ENCODE measurements at places on chromosomes 5 and 9.

DNA sequence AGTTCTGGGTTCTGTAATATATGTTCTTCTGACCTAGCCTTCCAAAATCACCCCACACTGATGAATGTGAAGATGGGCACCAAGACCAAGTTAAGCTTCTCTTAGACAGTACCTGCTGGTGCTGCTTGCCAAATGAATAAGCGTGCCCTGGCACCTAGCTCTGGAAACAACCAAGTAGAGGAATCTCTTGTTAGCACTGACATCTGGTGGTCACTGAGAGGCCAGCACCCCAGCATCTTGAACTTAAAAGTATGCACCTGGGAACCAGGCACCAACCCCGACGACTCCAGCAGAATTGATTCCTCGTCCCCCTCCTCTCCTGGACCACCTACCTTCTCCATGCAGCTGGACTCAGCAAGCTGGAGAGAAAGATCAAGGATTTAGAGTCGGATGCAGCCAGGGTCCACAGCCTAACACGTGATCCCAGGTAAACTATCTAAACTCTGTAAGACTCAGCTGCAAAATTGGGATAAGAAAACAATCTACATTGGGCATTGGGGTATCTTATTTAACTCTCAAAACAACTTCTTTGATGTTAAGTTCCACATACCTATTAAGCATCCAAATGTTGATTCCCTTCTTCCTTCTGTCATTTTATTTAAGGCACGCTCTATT is 89.8 kb downstream of the SLC1A3 start:
- DNase-seq, result peak; percentile 82

DNA sequence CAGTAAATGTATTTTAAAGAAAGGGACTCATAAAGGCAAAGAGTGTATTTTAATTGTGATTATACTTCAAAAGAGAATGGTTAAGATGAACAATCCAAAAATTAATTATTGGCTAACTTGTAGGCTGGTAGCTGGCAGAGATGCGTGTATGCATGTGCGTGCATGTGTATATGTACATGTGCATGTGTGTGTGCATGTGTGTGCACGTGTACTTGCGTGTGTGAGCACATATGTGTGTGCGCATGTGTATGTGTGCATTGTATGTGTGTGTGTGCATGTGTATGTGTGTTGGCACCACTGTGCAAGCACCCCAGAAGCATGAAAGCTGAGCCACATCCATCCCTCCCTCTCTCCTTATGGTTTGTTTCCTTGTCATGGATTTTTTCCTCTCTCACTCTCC is 83.0 kb upstream of the SLC1A3 start:
- no peak for DNase-seq

DNA sequence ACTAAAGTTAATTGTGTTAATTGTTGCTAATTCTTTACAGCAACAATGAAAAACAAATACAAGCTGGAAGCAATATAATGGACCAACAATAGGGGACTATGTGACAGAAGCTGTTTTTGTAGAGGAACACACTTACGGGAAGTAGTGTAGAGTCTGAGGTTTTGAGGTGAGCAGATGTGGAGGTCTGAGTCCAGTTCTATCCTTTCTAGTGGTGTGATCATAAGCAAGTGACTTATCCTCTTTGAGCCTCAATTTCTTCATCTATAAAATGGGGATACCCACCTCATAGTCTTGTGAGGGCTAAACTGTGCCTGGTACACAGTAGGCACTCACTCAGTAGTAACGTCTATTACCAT is 28.3 kb downstream of the ALG2 start:
- no peak for DNase-seq

- DNase-seq, result no peak
These were observed 22.2 kb upstream of the CFAP157 start for GRCh38 chr9:127684576-127684975.

- DNase-seq, result no peak
These were observed 204.5 kb downstream of the RGS3 start for GRCh38 chr9:113668061-113668460.

- DNase-seq, result no peak
These were observed 42.6 kb downstream of the DIRAS2 start for GRCh38 chr9:90600029-90600428.

- no peak for DNase-seq
These were observed 249.0 kb upstream of the ZNF608 start for GRCh38 chr5:124995421-124995820.

GRCh38 chr9:133977421-133978201 is 14.5 kb downstream of the VAV2 start:
- DNase-seq, result no peak

GRCh38 chr9:16246785-16247184 is 623.7 kb downstream of the BNC2 start:
- no peak for DNase-seq

GRCh38 chr5:154479160-154479943 is 1.3 kb upstream of the HAND1 start:
- DNase-seq, result no peak

GRCh38 chr5:95734187-95734586 is 3.1 kb downstream of the RHOBTB3 start:
- DNase-seq, result no peak

- peak; percentile 85 for DNase-seq
These were observed 22.4 kb downstream of the CXXC5 start for GRCh38 chr5:139670369-139671095.

DNA sequence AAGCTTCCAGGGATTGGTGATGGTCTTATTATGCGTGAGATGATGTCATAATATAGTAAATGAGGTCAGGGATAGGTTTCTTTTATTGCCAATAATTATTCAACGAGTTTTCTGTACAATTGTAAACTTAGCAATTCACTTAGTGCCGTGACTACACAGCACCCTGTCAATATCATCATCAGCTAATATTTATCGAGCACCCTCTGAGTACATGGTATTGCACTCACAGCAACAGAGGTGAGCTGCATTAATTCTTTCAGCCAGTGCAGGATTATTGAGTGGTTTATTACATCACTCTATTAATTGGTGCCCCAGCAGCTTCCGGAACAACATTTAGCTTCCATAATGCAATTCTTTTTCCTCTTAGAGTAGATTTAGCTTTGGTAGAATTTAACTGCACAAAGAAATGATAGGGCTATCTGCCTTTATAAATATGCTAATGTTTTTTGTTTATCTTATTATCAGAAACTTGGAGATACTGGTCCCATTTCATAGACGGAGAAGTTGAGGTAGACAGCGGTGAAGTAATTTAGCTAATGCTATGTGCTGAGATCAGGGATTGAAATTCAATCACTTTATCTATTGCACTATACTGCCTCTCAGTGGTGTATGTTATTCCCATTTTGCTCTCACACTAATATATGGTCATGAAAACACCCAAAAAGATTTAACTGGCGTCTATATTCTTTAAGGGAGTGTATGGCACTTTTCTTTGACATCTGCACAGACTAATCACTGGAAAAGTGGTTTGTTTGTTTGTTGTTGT is 726.1 kb upstream of the WWC1 start:
- peak; percentile 9 for DNase-seq

DNA sequence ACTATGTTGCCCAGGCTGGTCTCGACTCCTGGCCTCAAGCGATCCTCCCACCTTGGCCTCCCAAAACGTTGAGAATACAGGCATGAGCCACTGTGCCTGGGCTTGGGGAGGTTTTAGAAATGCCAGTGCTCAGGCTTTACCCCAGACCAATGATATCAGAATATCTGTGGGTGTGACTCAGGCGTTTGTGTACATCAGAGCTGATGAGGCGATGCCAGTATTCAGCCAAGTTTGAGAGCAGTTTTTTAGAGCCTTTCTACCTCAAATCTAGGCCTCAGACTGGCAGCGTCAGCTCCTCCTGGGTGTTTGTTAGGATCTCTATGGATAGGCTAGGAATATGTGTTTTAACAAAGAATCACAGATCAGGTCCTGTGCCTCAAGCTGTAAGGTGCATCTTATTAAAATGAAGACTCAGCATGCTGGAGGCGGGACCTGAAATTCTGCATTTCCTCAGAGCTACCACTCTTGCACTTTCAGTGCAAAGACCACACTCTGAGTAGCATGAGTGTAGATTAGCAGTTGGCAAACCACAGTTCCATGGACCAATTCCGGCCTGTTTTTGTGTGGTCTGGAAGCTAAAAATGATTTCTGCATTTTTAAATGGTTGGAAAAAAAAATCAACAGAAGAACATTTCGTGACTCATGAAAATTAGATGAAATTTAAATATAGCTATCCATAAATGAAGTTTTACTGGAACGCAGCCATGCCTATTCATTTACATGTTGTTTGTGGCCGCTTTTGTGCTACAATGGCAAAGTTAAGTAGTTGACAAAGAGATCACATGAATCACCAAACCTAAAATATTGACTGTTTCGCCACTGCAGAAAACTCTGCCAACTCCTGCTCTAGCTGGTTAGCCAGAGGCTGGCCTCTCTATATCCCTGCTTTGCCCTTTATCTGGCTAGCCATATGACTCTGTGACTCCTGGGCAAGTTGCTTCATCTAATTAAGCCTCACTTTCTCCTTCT is 92.2 kb downstream of the KLF4 start:
- no peak for DNase-seq

DNA sequence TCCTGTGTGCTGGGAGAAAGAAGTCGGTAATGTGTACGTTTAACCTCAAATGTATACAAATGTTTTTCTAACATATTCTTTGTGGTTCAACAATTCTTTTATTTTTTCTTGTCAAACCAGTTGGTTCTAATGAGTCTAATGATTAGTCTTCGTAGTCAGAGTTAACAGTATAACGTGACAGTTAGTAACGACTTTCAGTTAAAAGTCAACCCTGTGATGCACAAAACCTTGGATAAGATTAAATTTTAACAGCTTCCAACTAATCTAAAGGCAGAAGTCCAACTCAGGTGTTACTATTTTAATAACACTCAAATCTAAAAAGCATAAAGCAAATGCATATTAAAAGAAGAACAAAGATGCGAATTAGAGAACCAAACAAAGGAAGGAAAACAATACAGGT is 47.0 kb downstream of the SEMA6A start:
- no peak for DNase-seq

- no peak for DNase-seq
These were observed 71.4 kb downstream of the ASTN2 start for GRCh38 chr9:117343427-117343826.

GRCh38 chr5:174176511-174176910 is 131.0 kb downstream of the NSG2 start:
- no peak for DNase-seq

- no peak for DNase-seq
These were observed 248.6 kb upstream of the KLF4 start for GRCh38 chr9:107737987-107738743.

DNA sequence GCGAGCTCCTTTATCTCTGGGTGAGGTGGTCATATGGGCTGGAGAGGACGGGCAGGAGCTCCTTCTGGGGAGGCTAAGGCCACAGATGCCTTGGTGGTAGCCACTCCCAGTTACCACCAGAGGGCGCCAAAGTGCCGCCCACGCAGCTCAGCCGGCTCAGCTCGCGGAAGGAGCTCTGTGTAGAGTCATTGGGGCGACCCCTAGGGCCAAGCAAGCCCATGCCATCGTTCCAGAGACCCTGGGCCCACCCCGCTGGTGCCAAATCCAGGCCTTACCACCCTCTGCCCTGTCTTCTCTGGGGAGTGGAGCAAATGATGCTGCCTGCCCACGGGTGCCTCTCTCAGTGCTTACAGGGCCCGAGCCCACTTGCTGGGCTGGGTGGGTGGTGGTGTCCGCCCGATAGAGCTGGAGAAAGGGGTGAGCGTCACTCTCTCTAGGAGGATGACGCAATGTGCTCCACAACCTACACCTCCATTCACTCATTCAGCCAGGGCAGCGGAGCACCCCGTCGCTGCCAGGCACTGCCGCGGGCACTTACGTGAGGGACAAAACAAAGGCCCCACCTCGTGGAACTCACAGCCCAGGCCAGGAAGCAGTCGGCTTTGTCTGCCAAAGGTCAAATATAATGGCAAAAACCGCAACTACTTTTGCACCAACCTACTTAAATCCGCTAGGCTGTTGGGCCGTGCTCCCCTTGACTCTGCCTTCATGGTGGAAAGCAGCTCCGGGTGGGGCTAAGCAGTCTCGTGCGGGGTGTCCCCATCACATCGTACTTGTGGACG is 13.8 kb downstream of the TSPAN17 start:
- peak; percentile 98 for DNase-seq

Measured in HuH-7 (cell line).